AML-193 (cell line): ENCODE measurements at places on chromosomes 7 and 10.
A peak's percentile ranks its signal among the peaks of the same experiment; 100 is the strongest.

- no peak for DNase-seq
These were observed 1.2 kb upstream of the C10orf143 start for GRCh38 chr10:130111852-130112180.

GRCh38 chr7:114214466-114214865, 200.1 kb upstream of the FOXP2 start:
- DNase-seq: no peak

DNA sequence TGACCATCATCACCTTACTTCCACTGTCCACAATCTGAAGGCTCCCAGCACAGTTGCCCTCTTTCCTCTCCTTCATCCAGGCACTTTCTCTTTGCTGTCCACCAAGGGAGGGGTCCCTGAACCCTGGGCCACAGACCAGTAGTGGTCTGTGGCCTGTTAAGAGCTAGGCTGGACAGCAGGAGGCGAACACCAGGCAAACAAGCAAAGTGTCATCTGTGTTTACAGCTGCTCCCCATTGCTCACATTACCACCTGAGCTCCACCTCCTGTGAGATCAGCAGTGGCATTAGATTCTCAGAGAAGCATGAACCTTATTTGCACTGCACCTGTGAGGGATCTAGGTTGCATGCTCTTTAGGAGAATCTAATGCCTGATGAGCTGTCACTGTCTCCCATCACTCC, 27.7 kb downstream of the FZD1 start:
- no peak for DNase-seq

DNA sequence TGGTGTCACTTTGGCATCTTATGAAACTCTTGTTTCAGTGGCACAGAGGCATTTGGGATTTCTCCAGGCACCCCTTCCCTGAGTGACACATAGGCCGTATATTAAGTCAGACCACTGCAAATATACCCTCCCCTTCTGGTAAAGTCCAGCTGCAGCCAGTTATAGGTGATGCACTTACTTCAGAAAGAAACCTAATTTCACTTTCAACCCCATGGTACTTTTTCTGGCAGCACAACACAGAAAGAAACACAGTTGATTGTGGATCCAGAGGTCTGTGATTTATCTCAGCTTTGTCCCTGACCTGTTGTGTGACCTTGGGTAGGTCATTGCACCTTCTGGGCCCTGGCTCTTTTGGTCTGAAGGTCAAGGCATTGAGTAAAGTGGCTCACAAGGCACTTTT, 173.2 kb downstream of the BUB3 start:
- DNase-seq: no peak

- DNase-seq: no peak
These were observed 138.1 kb upstream of the EFCAB10 start for GRCh38 chr7:105719395-105719794.

GRCh38 chr7:576524-577277, 57.1 kb upstream of the PDGFA start:
- no peak for DNase-seq

DNA sequence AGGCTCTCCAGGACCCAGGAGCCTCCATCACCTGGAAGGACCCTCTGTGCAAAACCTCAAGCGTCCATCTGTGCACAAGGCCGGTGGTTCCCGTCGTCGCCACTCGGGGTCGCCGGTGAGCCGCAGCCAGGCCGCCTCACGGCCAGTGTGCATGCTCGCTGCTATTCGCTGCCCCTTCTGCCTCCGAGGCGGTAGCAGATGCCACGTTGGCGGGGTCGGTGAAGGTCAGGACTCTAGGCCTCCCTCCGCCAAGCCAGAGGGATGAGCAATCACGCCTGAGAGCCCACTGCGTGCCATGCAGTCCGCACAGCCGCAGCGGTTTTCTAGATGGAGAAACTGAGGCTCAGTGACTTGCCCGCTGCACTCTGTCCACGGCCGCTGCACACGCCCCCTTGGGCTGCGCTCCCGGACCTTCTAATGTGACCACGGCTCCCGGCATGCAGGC, 5.7 kb downstream of the UPK3B start:
- no peak for DNase-seq

GRCh38 chr7:3092468-3092867, 48.8 kb upstream of the CARD11 start:
- no peak for DNase-seq

DNA sequence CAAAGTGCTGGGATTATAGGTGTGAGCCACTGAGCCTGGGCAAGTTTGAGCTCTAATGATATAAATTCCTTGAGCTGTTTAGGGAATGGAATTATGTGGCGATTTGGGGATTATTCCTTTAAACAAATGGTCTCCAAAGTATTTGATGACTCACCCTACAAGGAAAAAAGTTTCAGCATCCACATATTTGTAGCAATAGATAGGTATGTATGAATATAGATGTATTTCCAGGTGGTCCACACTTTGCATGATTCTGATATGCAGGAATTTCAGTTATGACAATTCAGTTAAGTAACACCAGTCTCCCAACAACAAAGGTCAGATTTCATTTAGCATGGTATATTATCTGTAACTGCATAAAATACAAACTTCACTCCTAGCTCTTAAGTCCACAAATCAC, 92.2 kb downstream of the ZNF248 start:
- no peak for DNase-seq

GRCh38 chr10:132213917-132214316, 27.2 kb downstream of the DPYSL4 start:
- DNase-seq: no peak

GRCh38 chr7:4715410-4715776, 33.3 kb downstream of the FOXK1 start:
- peak; percentile 92 for DNase-seq

- peak; percentile 72 for DNase-seq
These were observed 1.8 kb upstream of the PPIF start for GRCh38 chr10:79345241-79346011.

- DNase-seq: peak; percentile 63
These were observed 22.0 kb downstream of the CSGALNACT2 start for GRCh38 chr10:43160046-43160920.

- DNase-seq: no peak
These were observed 23.3 kb upstream of the PAPSS2 start for GRCh38 chr10:87636313-87636915.

DNA sequence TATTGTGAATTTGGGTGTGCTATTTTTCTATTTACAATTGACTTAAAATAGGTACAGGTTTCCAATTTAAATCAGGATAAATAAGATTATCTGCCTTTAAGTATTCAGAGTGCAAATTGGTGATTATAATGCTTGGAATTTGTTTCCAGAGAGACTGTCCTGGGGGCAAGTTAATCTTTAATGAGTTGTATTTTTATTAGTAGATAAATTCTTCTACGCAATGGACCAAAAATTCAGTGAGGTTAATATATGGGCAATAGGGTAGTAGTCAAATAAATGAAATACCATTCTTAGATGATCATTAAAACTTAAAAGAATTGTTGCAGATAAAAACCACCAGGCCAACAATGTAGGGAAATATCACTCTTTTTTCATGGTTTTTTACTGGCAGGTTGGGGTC, 3.4 kb downstream of the BICC1 start:
- DNase-seq: no peak

- no peak for DNase-seq
These were observed 737.1 kb downstream of the INHBA start for GRCh38 chr7:40965774-40966173.

DNA sequence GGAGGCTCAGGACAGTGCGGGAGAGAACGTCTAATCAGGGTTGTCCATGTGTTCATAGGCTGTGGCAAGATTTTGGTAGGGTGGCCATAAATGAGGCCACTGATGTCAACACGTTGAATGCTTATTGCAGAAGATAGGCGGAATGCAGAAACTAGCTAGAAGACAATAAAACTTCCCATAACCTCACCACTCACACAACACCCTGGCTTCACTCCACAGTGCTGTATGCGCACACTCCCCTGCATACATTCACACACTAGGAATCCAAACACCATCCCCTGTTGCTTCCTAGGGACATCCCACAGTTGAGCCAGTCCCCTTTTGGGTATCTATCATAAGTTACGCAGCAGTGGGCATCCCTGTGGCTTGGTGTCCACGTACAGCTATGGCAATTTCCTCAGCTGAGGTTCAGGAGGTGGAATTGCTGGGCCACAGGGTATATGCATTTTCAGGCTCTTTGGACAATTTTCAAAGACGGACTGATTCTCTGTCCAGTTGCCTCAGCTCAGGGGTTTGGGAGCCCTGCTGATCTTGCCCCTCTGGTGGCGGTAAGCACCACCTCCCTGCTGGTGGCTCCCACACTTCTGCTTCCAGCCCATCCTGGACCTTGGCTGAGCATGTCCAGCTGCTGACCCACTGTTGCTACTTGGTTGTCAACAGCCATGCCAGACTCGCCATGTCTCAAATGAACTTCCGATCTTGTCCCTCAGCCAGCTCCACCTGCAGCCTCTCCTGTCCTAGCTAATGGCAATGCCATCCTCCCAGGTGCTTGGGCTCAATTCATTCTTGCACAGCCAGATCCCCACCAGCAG, 36.4 kb downstream of the CDH23 start:
- no peak for DNase-seq

- DNase-seq: peak; percentile 52
These were observed 26.9 kb downstream of the ASAH2 start for GRCh38 chr10:50224330-50224952.

- no peak for DNase-seq
These were observed 70.5 kb upstream of the SFMBT2 start for GRCh38 chr10:7481368-7481765.

- DNase-seq: no peak
These were observed 54.5 kb upstream of the PDZD8 start for GRCh38 chr10:117429643-117430265.

DNA sequence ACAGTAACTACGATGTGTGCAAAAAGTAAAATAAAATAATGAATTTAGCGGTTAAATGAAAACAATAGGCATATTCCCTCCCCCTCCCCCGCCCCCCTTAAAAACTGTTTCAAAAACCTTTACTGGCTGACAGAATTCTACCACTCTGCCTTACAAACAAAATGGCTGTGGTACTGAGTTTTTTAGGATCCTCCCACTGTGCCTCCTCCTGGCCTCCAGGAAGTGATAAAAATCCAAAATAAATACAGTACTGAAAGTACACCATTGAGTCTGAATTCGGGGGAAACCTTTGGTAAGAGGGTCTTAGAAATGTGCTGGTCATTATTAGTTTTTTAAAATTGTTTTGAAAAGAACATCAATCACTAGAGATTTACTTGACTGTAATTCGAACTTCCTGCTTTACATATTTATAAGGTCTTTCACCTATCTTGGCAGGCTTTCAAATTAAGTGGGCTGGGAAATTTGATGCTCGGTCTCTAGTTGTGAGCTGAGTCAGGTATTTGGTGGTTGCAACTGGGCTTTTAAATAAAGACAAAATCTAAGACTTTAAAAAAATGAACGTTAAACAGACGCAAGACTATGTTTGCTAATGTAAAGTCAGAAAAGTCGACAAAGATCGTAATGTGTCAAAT, 32.5 kb upstream of the EPC1 start:
- peak; percentile 79 for DNase-seq

DNA sequence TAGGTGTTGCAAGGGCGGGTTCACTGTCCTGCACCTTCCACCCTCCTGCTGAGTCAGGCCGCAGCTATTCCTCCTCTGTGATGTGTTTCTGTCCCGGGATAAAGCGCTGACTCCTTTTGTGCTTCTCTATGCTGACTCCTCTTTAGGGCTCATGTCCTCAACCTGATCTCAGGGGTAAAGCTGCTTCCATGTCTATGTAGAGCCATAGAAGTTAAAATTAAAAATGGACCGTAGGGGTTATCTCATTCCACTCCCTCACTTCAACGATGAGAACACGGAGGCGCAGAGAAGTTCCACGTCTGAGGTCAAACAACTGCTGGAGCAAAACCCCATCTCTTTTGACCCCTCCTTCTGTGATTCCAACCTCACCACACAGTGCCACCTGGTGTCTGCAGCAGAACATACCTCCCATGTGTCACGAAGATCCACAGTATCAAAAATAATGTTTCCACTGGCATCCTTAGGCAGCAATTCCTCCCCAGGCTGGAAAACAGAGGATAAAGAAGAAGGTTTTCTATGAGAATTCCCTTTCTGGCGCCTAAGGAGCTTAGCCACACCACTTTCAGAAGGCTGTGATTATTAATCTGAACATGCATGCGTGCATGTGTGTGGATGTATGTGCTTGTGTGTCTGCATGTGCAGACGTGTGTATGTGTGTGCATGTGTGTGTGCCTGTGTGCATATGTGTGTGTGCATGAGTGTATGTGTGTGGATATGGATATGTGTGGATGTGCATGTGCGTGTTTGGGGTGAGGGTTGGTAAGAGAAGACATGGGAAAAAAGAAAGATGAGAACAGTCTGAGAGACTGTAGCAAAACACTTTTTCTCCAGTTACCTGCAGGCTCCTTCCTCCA, 81.2 kb upstream of the UCN3 start:
- DNase-seq: peak; percentile 75

DNA sequence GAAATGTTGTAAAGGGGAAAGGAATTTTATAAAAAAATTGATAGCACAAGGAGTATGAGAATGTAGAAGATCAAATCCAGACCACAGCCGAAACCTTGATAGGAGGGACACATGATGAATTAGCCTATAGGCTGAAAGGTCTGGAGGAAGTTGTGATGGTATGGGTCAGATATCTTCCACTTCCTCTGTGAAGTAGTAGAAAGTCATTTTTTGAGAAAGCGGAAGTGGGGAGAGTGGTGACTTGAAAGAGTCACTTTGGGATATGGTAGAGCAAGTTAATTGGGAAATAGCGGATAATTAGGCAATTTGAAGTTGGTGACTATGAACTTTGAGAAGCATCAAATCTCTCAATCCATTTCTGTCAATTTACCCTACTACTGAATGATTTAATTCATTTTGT, 99.4 kb downstream of the GRM8 start:
- peak; percentile 2 for DNase-seq

- DNase-seq: no peak
These were observed 6.9 kb downstream of the CHPF2 start for GRCh38 chr7:151238924-151239836.

DNA sequence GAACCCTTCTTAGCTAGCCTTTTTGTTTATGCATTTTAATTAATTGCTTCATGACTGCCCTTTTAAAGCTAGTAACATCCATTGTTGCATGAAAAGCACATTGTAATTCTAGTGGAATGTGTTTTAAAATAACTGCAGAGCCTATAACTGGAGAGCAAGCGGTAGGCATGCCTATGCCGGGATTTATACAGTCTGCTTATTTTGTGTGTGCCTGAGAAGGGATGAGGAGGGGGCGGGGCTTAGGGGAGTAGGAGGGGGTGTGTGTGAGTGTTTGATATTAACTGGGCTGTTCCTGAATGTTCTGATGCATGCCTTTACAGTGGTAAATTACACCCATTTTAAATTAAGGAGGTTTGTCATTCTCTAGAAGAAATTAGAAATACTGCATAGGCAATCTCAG, 208.1 kb downstream of the TCF7L2 start:
- no peak for DNase-seq

GRCh38 chr10:89416465-89416864, 2.1 kb downstream of the IFIT5 start:
- DNase-seq: no peak

DNA sequence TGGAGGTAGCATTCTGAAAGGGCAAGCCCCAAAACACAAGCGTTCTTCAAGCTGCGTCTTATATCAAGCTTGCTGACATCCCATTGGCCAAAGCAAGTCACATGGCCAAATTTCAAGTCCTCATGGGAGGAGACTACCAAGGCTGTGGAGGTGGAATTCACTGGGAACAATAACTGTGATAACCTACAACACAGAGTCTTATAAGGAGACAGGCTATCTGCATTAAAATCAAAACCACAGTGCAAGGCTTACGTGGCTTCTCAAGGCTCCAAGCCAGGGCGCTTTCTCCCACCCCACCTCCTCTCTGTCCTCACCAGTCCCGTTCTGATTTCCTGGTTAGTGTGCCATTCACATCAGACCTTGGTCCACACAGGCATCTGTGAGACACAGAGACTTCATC, 39.4 kb downstream of the ADRB1 start:
- DNase-seq: no peak

GRCh38 chr10:58576751-58577436, 64.2 kb downstream of the BICC1 start:
- DNase-seq: no peak

- no peak for DNase-seq
These were observed 57.5 kb downstream of the MDFIC start for GRCh38 chr7:114979388-114979787.
